ENCODE measurements at places on chromosomes 6 and 20.

DNA sequence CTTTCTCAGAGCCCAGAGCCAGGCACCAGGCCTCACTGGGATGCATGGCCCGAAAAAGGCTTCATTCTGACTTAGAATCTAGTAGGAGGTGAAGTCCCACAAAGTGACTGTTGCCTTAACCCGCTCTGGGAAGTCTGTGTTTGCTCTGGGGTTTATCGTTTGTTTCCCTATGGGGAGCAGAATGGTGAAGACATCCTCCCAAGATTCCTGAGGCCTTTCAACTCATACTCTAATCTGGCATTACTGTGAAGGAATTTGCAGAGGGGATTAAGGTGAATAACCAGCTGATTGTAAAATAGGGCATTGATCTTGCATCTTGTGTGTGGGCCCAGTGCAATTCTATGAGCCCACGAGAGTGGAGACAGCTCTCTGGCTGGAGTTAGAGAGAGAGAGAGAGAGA is 67.8 kb downstream of the CDH26 start:
- DNase-seq: no peak

DNA sequence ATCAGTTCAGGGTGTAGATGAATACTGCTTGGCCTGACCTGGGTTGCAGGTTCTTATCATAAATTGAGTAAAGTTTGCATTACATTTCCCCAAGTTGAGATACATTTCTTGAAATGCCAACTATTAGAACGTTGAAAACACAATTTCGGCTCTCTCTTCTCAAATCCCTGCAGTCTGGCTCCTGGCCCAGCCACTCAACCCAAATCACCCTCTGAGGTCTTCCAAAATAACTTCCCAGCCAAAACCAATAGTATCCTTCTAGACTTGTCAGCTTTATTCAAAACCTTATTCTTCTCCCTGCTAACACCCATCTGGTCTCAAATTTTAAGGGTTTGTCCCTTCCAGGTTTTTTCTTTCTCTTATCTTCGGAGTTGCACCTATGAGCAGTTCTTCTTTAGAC is 263.6 kb downstream of the EYA4 start:
- DNase-seq: no peak

- DNase-seq: peak; percentile 65
Observed at GRCh38 chr20:59207742-59208357, 44.2 kb downstream of the ZNF831 start.

DNA sequence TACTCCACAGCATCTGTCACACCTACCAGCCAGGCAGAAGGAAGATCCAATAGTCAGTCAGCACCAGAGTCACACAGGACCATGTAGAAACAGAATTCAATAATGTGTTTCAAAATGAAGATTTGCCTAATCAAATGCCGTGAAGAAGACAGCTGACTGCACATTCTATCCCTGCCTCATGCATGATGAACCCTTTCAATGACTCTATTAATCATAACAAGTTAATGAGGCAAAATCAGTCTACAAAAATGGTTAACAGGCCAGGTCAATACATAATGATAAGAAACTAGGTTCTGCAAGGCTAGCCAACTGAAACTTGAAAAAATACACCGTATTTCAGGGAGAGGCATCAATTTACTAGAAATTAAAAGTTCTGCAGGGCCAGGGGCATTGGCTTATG is 6.7 kb upstream of the PNRC1 start:
- DNase-seq: no peak

- DNase-seq: no peak
Observed at GRCh38 chr6:69138148-69138547, 503.1 kb downstream of the ADGRB3 start.

DNA sequence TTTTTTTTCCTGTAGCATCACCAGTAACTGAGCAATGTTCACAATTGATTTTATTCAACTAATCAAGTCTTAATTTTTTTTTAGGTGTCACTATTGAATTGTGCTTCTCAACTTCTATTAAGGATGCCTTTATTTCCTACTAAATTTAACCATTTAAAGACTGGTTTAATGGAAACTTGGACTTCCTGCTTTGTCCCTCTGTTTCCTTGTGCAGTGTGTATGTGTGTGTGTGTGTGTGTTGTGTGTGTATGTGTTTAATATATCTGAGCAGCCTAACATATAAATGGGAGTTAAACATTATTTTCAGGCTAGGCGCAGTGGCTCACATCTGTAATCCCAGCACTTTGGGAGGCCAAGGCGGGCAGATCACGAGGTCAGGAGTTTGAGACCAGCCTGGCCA is 1.8 kb downstream of the SERPINB6 start:
- no peak for DNase-seq

DNA sequence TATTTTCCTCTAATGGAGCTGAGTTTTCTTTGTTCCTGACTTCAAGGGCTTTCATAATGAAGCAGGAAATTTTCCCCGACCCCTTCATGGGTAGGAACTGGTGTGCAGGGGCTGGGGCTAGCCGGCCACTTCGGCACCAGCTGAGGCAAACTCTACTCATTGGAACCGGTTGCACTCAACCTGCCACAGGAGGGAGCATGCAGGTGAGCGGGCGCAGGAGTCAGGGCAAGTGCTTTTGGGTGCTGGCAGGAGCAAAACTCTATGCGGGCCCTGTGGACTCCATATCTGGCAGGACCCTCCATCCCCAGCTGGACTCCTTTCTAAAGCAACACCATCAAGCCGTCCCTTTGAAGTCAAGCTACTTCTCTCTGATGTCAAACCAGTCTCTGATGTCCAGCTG is 244.2 kb downstream of the EPM2A start:
- DNase-seq: no peak

DNA sequence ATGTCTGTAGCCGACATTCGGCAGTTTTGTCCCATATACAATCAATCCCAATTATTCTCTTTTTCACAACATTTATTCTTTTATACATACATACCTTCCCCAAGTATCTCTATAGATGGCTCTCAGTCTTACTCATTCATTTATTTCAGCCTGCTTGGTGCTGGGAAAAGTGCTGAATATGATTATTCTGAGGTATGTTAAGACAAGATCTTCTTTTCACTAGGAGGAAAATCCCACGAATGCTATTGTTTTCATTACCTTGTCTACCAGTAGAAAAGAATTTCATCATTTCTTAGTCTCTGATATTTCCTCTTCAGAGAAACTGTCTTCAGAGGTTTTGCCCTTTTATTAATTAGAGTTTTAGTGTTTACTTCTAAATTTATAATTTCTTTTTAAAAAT is 13.7 kb upstream of the BPIFA3 start:
- no peak for DNase-seq

DNA sequence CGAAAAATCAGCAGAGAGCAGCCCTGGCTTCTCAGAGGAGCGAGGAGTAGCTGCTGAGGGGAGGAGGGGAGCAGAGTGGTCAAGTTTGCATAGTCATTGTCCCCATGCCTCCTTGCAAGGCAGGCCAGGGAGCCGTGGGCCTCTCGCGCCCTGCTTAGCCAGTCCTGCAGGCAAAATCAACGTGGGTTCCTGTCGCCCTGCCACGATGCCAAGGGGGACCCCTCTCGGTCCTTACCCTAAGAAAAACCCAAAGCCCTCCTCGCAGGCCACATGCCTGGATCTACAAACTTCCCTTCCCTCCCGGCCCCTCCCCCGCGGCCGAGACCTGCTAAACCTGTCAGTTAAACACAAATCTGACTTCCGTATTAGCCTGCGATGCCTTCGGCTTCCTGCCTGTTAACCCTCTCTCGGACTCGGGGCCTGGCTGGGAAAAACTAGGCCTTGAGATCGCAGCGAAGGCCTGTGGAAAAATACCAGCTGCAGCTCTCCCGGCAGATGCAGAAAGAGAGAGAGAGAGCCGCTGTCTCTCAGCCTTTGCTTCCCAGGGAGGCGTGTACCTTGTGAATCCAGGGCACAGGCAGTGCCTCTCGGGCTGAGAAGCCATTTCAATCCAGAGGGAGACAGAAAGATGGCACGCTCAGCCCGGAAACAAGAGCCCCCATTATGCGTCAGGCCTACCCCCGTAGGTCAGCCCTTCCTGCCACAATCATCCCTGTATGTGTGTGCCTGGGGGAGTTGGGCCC is 968 bp upstream of the ZMYND8 start:
- peak; percentile 75 for DNase-seq

DNA sequence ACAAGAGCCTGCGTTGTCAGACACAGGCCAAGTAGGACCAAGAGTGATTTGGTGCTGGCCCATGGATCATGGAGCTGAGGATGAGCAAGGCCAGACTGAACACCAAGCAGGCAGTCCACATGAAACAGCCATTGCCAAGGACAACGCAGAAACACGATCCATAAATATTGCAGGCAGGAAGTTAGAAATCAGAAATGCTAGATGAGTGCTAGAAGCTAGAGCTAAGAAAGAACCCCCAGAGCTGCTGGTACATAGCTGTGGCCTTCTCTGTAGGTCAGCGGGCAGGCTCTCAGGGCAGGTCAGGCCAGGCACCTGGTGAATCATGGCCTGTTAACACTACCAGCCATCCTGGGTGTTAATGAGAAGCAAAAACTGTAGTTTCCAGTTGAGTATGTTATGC is 119.7 kb downstream of the ALDH8A1 start:
- DNase-seq: no peak

GRCh38 chr20:1405801-1406200 is 12.9 kb upstream of the FKBP1A start:
- DNase-seq: no peak
